Muscle of arm (tissue), 14 donors: ENCODE measurements at places on chromosomes 6 and 20.

DNA sequence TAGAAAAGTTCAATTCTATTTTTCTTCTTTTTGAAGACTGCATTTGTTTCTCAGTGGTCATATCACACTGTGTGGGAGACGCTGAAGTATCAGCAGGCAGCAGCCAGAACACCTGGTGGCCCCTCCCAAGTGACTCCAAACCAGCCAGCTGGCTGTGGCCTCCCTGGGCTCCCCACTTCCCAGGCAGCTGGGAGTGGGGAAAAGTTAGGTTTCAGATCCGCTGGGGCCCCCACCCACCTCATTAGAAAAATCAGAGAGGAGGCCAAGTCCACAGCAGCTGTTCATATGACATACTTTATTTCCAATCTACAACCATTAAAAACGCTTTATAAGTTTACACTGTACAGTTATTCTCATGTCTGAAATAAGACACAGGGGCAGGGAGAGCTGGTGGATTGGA is 3.6 kb upstream of the DSN1 start:
- DNase-seq = peak; percentile 69

GRCh38 chr20:57047281-57048026 is 219.0 kb downstream of the BMP7 start:
- DNase-seq = no peak

DNA sequence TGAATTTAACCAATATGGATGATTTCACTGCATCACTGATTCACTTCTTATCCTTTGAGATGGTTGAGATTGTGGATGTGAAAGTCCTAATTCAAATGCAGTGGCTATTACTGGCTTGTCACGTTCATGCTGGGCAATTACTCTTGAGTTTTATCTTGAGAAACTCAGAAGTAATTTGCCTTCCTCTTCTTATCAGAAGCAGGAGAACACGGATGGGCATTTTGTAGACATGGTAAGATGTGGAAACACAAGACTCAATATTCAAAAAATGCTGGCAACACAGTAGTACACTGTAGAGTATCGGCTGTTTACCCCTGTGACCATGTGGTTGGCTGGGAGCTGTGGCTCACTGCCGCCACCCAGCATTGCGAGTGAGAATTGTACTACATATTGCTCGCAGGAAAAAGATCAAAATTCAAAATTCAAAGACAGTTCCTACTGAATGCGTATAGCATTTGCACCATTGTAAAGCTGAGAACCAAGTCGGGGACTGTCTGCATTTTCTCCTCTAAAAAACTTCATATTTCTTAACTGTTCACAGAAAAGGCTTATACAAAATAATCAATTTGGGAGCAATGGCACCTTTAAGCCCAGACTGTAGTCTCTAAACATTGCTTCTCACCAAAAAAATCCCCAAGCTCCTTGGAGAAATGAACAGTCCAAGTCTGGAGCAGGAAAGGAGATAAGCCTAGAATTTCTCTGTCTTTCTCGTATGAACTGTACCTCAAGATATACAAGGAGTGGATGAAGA is 61.9 kb upstream of the ELOVL5 start:
- peak; percentile 4 for DNase-seq

DNA sequence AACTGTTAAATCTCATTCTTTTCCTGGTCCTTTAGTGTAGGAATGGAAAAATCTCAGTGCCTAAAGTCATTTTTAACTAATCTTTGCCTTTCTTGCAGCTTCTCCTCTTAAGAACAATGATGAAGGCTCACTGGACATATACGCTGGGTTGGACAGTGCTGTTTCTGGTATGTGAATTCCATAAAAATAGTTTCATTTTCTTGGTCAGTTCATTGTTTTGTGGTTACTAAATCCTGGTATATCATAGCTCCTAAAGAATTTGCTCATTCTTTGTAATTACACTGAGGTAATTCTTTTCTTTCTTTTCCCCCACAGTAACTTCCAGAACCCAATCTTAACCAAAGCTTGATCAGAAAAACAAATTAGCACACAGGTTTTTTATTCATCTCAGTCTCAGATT is 23.4 kb downstream of the CASP8AP2 start:
- no peak for DNase-seq

GRCh38 chr6:51147756-51148155 is 329.1 kb downstream of the TFAP2B start:
- no peak for DNase-seq

DNA sequence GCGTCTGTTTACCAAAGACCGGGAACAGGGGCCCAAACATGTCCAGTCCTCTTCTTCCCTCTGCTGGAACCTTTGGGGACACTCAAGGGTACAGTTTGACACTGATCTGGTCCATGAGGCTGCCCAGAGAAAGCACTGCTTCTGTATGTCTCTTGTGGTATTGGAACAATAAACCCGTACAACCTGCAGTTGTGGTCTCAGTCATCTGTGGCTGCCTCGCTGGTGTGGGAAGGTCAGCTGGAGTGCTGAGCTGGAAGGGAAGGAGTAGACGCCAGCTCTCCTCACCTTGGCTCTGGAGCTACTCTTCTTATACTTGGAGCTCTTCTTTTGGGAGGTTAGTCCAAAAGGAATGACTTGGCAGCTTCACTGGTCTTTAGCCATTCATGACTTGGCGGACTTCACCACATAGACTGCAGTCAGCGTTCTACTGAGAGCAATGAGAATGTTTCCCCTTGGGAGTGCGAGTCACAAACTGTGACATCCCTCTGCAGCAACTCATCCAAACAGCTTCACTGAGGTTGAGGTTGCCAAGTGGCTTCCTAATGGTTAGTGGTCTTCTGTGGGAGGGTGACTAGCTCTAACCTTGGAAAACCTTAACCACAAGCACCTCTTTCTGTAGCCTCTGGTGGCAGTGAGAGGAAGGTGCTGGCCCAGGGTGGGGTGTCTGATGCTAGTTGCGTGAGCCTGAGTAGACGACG is 81.2 kb downstream of the ASXL1 start:
- no peak for DNase-seq

- no peak for DNase-seq
Observed at GRCh38 chr6:132188556-132189264, 212.6 kb downstream of the MOXD1 start.

DNA sequence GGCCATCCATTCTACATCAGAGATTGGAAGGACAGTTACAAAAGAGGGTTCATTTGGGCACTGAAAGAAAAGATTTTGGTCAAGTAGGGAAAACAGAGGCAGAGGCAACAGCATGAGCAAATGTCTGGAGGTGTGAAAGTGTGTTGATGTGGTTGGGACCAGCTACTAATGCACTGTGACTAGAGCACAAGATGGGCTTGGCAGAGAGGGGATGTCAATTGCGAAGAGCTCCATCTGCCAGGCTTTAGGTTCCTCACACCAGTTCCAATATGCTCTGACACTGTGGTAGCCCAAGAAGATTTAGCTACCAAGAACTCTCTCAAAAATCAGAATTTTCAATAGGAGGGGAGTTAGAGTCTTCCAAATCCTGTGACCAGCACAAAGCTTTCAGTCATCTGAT is 42.1 kb downstream of the TRAF3IP2 start:
- DNase-seq = no peak

DNA sequence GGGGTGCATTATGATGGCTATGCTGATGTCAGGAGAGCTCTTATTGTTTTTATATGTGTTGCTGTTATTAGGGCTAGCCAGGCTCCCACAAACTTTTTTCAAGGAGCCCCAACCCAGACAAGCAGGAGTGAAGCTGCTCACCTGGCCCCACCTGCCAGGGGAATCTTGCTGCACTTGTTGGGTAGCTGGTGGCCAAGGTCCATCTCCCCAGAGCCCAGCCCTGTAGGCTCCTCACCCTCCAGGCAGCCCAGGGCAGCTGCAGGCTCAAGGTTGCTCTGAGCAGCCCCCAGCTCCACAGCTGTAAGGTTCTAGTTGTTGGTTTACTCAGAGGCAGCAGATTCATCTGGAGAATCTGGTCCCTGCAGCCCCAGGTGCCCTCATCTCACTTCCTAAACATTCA is 46.8 kb upstream of the SIRPA start:
- DNase-seq = no peak

GRCh38 chr6:158409451-158409850 is 97.2 kb downstream of the TULP4 start:
- DNase-seq = no peak

- no peak for DNase-seq
Observed at GRCh38 chr20:13325033-13325432, 104.0 kb downstream of the ISM1 start.
